ENCODE measurements at places on chromosomes 6 and 20. TPM values are rescaled to one million over a fixed set of nuclear protein-coding genes. Genes with fewer than 3 reads are reported as not detected.

HMGN4 gene
- 57.6 TPM for total RNA-seq

TINAG gene
- total RNA-seq: not detected

DNA sequence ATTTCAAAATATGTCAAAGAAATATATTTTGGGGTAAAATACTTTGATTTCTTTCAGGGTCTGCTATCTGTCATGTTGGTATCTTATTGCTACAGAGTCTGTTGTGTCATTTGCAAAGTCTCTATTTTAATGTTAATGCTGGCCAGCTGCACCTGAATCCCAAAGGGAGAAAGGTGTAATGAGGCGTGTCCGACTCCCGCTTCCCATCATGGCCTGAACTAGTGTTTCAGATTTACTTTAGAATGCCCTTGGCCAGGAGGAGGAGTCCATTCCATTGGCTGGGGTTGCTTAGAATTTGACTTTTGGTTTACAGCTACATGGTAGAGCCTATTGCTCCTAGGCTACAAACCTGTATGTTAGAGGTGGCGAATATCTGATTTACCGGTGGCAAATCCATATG is 69.3 kb downstream of the FAM50B start:
- no peak for DNase-seq

- DNase-seq: no peak
Observed at GRCh38 chr6:24907919-24908649, 27.7 kb downstream of the RIPOR2 start.

GRCh38 chr6:105533301-105533700 is 130.4 kb upstream of the PREP start:
- no peak for DNase-seq

DNA sequence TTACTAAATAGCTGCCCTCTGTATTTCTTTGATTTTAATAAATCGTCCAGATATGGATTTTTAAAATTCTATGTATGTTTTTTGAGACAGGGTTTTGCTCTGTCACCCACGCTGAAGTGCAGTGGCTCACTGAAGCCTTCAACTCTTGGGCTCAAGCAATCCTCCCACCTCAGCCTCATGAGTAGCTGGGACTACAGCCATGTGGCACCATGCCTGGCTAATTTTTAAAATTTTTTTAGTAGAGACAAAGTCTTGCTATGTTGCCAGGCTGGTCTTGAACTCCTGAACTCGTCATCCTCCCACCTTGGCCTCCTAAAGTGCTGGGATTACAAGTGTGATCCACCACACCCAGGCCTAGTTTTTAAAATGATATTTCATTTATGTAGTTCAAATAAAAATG is 47.4 kb upstream of the DDR1 start:
- DNase-seq: no peak

DNA sequence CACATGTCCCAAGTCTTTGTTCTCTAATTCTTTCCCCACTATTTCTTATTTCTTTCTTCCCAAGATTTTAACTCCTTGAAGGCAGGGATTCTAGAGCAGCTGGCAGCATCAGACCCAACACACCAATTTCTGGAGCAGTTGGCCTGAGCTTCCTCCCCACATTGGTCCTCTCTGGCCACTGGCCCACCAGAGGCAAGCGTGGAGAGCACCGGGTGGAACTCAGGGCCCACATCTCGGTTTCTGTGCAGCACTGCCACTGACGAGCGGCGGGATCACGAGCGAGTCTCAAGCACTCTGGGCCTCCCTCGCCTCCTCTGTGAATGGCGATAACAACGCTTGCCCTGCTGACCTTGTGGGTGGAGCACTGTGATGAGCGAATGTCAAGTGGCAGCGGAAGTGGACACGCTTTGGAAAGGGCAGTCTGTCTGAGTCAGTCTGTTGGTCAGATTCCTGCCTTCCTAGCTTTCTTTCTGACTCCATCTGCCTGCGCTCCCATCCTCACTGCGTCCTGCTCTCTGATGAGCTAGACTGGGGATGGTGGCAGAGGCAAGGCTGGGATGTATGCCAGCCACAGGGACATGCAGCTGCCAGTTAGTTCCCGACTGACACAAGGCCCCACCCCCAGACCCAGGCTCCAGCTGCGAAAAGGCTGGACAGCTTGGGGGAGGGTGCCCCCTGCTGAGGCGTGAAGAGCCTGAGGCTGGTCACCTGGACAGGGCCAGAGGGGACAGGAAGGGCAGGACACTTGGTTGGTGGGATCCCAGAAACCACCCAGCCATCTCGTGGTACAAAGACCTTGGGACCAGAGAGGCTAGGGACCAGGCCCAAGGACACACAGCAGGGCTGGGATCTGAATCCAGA is 4.5 kb upstream of the SPDEF start:
- peak; percentile 39 for DNase-seq
